Muscle of back (tissue), 13 donors: ENCODE measurements at places on chromosomes 16 and 17. TPM values are rescaled to one million over a fixed set of nuclear protein-coding genes. Genes with fewer than 3 reads are reported as not detected.

DNA sequence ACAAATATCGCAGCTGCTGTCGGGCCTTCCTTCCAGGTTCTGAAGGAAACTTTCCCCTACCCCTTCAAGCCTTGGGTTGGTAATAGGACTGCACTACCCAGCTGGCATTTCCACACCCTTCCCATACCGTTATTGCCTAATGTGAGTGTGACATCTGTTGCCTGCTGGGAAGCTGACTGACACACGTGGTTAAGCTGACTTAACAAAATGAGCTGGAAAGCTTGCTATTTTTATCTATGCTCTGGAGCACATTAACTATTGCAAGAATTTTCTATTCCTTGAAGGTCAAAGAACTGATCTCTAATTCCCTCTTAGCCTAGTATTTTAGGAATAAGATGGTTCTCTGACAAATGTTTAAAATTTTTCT lies 79.5 kb downstream of the PMP22 start:
- DNase-seq: peak; percentile 61

- DNase-seq: no peak
These were observed 12.2 kb downstream of the PPL start for GRCh38 chr16:4924593-4925292.

- DNase-seq: no peak
These were observed 55.0 kb downstream of the AMFR start for GRCh38 chr16:56370185-56370874.

- DNase-seq: no peak
These were observed 28.8 kb upstream of the NXPH3 start for GRCh38 chr17:49546546-49547535.

DNA sequence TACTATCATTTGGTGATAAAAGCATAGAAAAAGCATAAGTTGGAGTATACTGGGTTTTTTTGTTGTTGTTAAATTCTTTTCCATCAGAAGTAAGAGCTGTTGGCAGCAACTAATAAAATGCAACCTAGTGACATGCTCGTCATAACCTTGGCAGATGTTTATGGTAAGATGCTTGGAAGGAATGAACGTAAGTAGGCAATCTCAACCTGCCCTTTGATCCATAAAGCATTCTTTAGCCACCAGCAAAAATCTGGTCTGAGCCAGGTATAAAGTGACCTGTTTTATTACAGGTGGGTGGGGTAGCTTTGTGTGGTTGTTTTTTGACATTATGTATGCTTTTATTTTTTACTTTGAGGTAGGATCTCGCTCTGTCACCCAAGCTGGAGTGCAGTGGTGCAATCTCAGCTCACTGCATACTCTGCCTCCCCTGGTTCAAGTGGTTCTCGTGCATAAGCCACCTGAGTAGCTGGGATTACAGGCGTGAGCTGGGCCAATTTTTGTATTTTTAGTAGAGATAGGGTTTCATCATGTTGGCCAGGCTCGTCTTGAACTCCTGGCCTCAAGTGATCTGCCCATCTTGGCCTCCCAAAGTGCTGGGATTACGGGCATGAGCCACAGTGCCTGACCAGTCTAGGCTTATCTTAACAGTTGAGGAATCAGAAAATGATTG lies 22.0 kb downstream of the WSB1 start:
- no peak for DNase-seq

CRYBA1 gene
- polyA plus RNA-seq: not detected
